H4 (cell line): ENCODE measurements at places on chromosomes 7 and 10. TPM values are rescaled to one million over a fixed set of nuclear protein-coding genes. Genes with fewer than 3 reads are reported as not detected.
A peak's percentile ranks its signal among the peaks of the same experiment; 100 is the strongest.

GRCh38 chr7:153401795-153402720, 642.5 kb downstream of the ACTR3B start:
- no peak for DNase-seq

DNA sequence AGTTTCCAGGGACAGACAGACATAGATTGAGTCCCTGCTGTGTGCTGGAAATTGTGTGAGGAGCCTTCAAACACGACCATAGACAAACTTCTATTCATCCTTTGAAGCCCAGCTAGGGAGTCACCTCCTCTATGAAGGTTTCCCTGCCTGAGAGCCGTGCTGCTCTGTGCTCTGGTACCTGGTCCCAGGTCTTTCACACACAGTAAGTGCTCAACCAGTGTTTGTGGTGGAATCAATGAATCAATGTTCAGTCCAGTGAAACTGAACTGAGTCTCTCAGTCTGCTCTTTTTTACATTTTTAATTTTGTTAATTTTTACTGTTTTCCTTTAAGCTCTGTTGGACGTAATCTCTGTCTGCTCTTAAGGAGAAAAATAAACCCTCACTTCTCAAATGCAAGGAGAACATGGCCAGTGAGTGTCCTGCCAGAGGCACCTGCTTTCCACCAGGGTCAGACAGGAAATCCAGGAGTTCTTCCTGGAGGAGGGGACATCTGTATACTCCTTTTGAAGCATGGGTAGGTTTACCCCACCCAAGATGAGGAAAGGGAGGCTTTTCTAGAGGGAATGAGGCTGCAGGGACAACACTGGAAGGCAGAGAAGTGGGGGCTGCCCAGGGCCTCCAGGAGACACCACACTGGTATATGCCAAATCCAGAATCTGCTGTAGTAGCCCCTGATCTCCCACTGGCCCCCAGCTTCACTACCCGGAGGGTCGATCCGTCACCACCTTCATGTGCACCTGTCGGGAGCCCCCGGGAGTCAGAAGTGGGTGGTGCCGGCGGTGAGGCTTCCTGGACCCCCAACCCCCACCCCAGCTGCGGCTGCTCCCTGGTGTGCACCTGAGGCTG, 56.3 kb downstream of the MICALL2 start:
- no peak for DNase-seq

Gene VAX1
- total RNA-seq = not detected in 2 replicates

GRCh38 chr10:2205406-2205805, 468.1 kb upstream of the ADARB2 start:
- no peak for DNase-seq

Gene AKR1B15
- 0.14 TPM in 1 of 2 replicates, not detected in the other for total RNA-seq

GRCh38 chr7:99006739-99007424, 128.6 kb downstream of the TRRAP start:
- no peak for DNase-seq

Gene ITGA8
- 9.2 and 17.2 TPM in 2 replicates for total RNA-seq

- DNase-seq = peak; percentile 11
Measured at GRCh38 chr7:104548861-104549260, 220.5 kb downstream of the LHFPL3 start.

GRCh38 chr7:134771889-134772288, 7.5 kb upstream of the CALD1 start:
- DNase-seq = no peak

GRCh38 chr10:128087146-128087883, 38.9 kb downstream of the MKI67 start:
- DNase-seq = no peak

- no peak for DNase-seq
Measured at GRCh38 chr10:127619546-127620325, 70.6 kb downstream of the NPS start.

DNA sequence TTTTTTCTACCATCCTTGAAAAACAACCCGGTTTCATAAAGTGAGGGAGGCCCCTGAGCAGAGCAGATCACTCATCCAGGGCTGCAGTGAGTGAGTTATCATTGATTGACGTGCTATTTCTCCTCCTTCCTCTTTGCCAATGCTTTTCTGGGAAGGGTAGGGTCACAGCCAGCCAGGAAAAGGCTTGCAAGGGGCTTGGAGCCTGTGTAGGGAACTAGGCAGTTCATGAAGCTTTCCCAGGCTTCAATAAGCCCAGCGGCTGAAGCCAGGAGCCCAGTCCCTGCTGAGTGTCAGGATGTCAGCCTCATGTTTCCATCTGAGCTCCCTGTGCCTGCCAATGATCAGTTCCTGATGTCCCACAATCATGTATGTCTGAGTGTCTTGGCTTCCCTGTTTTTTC, 584.7 kb downstream of the GALNT17 start:
- DNase-seq = no peak

- DNase-seq = no peak
Measured at GRCh38 chr10:101062232-101063049, 652 bp downstream of the KAZALD1 start.

- no peak for DNase-seq
Measured at GRCh38 chr10:124942317-124943169, 620 bp downstream of the ZRANB1 start.

DNA sequence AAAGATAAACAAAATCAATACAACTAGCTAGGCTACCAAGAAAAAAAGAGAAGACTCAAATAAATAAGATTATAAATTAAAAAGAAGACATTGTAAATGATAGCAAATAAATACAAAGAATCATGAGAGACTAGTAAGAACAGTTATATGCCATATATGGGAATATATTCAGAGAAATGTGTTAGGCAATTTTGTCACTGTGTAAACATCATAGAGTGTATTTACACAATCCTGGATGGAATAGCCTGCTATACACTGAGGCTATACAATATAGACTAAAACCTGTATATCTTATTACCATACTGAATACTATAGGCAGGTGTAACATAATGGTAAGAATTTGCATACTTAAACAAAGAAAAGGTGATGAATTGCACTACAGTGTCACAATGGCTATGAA, 717.4 kb downstream of the PARD3 start:
- no peak for DNase-seq

DNA sequence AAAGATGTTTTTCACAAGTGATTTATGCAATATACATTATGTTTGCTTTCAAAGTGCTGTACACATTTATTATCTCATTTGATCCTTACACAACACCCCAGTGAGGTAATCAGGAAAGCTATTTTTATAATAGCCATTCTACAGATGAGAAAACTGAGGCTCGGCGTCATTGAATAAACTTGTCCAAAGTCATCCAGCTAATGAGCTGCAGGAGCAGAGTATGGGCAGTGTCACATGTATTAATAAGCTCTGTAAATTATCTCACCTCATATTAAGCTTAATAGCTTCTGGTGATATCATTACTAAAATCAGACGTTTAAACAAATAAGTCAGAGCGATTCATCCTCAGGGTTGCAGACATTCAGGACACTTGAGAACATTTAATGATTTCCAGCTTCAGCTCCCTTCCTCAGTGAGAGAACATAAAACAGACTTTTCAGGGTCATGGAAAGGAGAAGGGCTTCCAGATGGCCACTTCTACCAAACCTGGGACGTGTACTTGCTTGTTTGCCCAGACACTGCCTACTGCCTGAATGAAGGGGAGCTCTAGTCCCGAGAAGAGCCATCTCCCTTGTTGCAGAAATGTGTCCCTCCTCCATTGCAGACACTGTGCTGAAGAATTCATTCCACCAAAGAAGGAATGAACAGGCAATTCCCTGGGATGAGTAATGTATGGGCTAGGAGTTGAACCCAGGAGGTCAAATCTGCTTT, 20.5 kb upstream of the FZD1 start:
- DNase-seq = no peak

DNA sequence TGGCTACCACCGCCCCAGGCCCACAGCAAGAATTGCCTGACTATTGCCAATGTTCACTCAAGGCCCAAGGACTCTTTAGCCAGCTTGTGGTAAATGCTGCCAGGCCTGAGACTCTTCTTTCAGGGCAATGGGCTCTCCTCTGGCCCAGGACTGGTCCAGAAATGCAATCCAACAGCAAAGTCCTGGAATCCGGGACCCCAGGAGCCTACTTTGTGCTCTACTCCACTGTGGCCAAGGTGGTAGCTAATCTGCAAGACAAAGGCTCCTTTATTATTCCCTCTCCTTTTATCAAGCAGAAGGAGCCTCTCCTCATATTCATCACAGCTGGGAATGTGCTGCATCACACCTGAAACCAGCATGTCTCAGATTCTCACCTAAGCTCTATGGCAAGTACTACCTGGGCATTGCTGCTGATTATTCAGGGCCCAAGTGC, 107.6 kb upstream of the PRSS58 start:
- DNase-seq = no peak

- DNase-seq = no peak
Measured at GRCh38 chr7:100942045-100942774, 7.1 kb upstream of the MUC3A start.

DNA sequence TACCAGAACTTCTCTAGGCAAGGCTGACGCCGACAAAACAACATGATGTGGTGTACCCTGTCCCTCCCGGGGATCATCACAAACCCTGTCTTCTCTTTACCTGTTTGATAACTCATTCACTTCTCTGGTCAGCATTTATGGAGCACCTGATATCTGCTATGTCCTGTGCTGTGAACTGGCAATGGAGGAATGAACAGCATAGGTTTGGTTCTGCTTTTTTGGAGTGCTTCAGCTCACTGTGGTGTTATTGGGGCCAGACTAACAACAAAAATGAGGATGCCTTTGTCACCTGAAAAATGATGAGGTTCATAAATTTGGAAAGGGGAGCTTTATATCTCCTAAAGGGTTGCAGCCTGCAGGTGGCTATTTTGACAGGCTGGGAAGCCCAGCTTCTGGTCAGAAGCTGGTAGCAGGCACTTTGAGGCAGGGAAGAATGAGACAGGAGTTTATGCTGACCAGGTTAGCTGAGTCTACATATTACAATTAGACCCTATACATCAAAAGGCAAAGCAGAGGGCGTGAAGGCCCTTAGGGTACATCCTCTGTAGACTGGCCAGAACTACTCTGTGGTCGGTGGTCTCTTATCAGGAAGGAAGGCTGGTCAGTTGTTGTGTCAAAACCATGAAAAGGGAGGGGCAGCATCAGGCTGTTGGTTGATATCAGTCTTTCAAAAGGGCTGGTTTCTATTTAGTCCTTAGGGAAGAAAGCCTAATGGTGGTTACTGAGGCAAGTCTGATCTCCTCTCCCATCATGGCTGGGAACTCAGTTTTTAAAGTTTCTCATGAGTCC, 42.3 kb downstream of the SH2D4B start:
- DNase-seq = no peak

Gene ELOVL3
- total RNA-seq = not detected in 2 replicates

Gene CPN1
- total RNA-seq = not detected in 2 replicates

DNA sequence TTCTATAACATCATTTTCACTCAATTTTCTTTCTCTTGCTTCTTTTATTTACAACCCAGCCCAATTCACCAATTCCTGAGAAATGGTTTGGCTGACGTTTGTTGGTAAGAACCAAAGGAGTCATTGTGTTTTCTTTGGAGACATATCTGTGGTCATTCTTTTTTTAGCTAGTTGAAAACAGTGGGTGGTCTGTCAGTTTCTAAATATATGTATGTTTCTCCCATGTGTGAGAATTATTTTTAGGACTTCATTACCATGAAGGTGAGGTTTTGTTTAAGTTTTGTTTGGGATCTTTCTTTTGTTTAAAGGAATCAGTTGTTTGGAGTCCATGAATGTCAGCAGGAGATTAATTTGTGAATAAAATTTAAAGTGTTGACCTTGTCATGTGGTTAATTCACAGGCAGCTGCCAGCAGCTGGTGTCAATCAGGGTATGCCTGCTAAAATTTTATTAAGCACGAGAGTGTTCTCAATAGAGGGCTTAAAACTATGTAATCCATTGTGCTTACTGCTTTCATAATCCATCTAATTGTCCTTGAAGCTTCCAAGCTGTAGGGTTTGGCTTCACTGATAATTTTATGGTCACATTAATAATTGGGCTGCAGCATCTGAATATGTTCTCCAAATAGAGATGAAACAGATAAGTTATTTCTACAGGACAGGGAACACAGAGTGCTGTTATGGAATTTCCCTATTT, 38.7 kb downstream of the INSYN2A start:
- DNase-seq = no peak

GRCh38 chr7:23696916-23697441, 13.0 kb upstream of the STK31 start:
- DNase-seq = peak; percentile 94

Gene JCAD
- 4.1 and 5.2 TPM in 2 replicates for total RNA-seq

Gene FAM221A
- total RNA-seq = 2.9 and 4.8 TPM in 2 replicates

DNA sequence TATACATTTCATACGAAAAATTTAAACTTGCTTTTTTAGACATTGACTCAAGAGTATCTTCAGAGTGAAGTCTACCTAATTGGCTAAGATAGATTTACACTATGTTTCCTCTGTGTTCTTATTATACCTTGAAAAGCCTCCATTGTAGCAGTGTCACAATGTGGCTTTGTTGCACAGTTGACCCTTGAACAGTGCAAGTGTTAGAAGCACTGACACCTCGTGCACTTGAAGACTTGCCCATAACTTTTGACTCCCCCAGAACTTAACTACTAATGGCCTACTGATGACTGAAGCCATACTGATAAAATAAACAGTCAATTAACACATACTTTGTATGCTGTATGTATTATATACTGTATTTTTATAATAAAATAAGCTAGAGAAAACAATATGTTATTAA, 84.3 kb downstream of the CPED1 start:
- no peak for DNase-seq

- no peak for DNase-seq
Measured at GRCh38 chr7:77393261-77393660, 22.9 kb downstream of the GSAP start.

DNA sequence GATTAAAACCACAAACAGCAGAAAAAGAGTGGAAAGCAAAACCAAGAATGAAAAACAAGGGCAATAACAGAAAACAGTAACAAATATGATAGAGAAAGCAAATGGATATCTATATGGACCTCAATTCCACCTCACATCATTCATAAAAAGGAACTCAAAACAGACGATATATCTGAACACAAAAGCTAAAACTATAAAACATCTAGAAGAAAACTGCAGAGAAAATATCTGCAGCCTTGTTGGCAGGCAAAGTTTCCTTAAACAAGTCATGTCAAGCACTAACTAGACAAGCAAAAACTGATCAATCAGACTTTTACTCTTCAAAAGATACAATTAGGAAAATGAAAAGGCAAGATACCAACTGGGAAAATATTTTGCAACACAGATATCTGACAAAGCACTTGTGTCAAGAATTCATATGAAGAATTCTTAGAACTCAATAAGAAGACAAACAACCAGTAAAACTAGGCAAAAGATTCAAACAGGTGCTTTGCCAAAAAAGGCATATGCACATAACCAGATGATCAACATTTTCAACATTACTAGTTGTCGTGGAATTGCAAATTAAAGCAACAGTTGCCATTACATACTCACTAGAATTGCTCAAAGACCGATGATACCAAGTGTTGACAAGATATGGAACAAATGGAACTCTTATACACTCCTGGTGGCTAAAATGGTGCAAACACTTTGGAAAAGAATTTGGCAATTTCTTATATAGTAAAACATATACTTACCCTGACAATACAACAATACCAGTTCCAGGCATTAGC, 25.9 kb upstream of the ZMIZ1 start:
- DNase-seq = no peak

Gene EPHA1
- total RNA-seq = not detected in 2 replicates
